ENCODE measurements at places on chromosomes 4 and X. TPM values are rescaled to one million over a fixed set of nuclear protein-coding genes. Genes with fewer than 3 reads are reported as not detected.

DNA sequence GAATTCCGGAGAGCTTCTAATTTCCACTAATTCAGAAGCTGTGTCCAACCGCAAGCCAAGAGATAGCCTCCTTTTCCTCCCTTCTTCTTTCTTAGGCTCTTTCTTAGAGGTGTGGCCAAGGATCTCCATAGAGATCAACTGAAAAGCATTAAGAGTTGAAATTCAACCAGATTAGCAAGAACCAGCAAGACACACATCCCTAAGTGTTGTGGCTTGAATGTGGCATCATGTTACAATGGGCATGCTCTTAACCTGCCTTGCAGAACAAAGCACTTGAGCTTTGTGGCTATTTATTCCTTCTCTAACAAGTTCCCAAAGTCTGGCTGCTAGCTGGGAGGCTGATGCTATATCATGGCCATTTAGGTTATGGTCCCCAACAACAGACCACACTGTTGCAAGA is 10.4 kb downstream of the ANOS1 start:
- no peak for DNase-seq

DNA sequence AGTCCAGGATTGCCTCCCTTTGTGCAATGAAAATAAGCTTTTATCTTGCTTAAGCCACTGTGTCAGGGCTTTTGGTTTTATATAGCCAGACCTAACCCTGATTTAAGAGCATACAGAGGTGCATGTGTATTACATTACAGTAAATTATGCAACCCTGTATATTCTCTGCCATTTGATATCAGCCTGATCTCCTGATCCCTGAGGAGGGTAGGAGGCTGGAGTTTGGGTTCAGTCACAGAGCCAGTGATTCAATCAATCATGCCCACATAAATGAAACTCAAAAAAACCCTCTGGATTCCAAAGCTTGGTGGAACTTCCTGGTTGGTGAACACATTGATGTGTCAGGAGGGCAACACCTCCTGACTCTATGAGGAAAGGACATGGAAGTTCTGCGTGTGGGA is 7.3 kb upstream of the KLHL8 start:
- no peak for DNase-seq

Gene USP17L19
- not detected for total RNA-seq

- DNase-seq, result no peak
These were observed 49.5 kb upstream of the ENPP6 start for GRCh38 chr4:184267206-184267608.

- DNase-seq, result no peak
These were observed 3.1 kb downstream of the SRPX2 start for GRCh38 chrX:100647095-100647494.

Gene HSFX2
- not detected for total RNA-seq

GRCh38 chr4:16694173-16694883 is 204.1 kb downstream of the LDB2 start:
- DNase-seq, result no peak

Gene FGF16
- total RNA-seq, result not detected

DNA sequence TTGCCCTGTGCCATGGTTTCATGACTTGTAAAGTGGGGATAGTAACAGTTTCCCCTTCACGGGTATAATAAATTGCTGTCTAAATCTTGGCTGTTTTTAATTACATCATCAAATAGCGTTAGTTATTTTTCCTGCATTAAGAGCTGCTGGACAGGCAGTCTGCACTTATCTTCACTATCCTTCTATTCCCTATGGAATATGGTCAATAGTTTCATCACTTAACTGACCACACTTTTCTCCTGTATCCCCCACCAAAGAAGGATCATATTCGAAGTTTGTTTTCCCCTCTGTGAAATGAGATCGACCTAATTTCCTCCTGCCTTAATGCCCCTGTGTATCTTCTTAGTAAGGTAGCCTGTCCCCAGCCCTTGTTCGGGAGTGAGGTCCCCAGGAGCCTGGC is 133.2 kb downstream of the SHROOM3 start:
- DNase-seq, result no peak

Gene SLC10A6
- total RNA-seq, result 0.97 TPM

Gene RAPGEF2
- 66.4 TPM for total RNA-seq

DNA sequence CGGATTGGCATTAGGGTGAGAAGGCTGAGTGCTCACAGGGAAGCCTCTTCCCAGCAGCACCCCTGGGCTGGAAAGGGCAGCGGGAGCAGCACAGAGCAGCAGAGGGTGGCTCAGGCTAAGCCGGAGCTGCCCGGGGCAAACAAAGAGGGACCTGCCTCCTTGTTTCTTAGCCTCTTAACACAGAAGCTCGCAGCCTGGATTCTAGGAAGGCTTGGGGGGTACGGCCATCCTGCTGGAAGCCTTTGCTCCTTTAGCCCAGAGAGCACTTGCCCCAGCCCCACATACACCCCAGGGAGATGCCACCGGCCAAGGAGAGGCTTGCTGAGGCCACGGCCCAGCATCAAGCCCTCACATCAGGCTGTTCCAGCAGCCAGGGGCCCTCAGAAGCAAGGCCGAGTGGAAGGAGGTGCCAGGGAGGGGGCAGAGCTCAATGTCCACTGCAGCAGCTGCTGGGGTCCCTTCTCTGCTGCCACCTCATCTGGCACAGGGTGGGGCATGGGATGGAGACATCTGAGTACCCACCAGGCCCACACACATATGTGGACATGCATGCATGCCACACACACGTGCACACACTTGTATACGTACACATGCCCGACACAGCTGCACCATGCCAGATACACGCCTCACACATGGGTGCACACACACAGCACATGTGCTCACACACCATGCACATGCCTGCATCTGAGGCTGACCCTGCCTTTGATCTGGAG is 20.3 kb upstream of the SPON2 start:
- no peak for DNase-seq
